H9 (cell line): ENCODE measurements at places on chromosomes 4 and X. TPM values are rescaled to one million over a fixed set of nuclear protein-coding genes. Genes with fewer than 3 reads are reported as not detected.

GRCh38 chr4:144583658-144584057 is 62.3 kb upstream of the HHIP start:
- H3K36me3 ChIP-seq = peaks cover 5% of the 10 kb centered on the region
- no peak for DNase-seq
- H3K4me3 ChIP-seq = no peak overlapping the region
- no peaks in the 10 kb centered on the region for H3K4me1 ChIP-seq
- no peak overlapping the region for H3K27ac ChIP-seq
- no peaks in the 10 kb centered on the region for H3K27me3 ChIP-seq

GRCh38 chr4:124459196-124459940 is 253.2 kb downstream of the ANKRD50 start:
- H3K27ac ChIP-seq = peak overlapping the region; percentile 91
- H3K36me3 ChIP-seq = peaks cover 27% of the 10 kb centered on the region
- no peak for DNase-seq
- H3K4me3 ChIP-seq = peak overlapping the region; percentile 18; the same call in 1 of the 2 replicates

GRCh38 chrX:106692425-106693065 is 34.0 kb upstream of the RNF128 start:
- DNase-seq = no peak
- no peaks in the 10 kb centered on the region for H3K36me3 ChIP-seq
- H3K4me3 ChIP-seq = no peak overlapping the region
- no peaks in the 10 kb centered on the region for H3K4me1 ChIP-seq

Gene ANOS1
- 51.0 and 54.9 TPM in 2 replicates for total RNA-seq

DNA sequence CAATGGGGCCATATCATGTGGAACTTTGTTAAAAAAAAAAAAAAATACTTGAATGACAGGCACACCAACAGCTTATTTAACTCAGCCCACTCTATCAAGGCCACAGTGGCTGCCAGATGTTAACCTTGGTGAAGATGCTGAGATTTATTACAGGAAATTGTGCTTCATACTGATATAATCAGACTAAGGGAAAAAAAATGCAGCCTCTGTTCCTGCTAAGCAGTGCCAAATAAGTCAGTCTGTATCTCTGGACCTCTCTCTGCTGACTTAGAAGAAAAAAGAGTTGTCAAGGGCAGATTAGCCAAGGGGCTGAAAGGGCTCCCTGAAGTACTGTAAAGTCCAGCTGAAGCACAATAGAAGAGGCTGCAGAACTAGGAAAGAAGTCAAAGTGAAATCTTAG is 677.7 kb upstream of the HTR2C start:
- no peak overlapping the region for H3K27ac ChIP-seq
- H3K27me3 ChIP-seq = no peaks in the 10 kb centered on the region
- H3K4me1 ChIP-seq = no peaks in the 10 kb centered on the region; the same call in 1 of the 2 replicates
- DNase-seq = no peak
- peaks cover 20% of the 10 kb centered on the region for H3K36me3 ChIP-seq

Gene ZDHHC15
- 1.9 and 2.7 TPM in 2 replicates for total RNA-seq

DNA sequence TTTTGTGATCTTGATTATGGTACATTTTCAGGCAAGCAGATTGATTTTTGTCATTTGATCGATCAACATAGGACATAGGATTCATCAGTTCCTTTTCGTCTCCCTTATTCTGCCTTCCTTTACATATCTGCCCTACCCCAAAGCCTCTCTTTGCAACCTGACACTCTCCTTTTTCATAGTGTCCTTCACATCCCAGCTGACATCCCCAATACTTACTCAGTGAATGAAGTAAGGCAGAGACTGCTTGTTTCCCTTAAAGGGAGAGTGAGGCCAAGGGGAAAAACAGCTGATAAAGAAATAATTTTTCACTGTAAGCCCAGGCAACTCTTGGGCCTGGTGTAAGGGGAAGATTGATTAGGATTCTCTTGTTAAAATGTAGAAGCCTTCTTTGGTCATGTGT is 69.8 kb downstream of the GBA3 start:
- no peaks in the 10 kb centered on the region for H3K27me3 ChIP-seq
- no peaks in the 10 kb centered on the region for H3K4me1 ChIP-seq
- H3K36me3 ChIP-seq = no peaks in the 10 kb centered on the region
- no peak for DNase-seq
- H3K4me3 ChIP-seq = no peak overlapping the region
- H3K27ac ChIP-seq = no peak overlapping the region

DNA sequence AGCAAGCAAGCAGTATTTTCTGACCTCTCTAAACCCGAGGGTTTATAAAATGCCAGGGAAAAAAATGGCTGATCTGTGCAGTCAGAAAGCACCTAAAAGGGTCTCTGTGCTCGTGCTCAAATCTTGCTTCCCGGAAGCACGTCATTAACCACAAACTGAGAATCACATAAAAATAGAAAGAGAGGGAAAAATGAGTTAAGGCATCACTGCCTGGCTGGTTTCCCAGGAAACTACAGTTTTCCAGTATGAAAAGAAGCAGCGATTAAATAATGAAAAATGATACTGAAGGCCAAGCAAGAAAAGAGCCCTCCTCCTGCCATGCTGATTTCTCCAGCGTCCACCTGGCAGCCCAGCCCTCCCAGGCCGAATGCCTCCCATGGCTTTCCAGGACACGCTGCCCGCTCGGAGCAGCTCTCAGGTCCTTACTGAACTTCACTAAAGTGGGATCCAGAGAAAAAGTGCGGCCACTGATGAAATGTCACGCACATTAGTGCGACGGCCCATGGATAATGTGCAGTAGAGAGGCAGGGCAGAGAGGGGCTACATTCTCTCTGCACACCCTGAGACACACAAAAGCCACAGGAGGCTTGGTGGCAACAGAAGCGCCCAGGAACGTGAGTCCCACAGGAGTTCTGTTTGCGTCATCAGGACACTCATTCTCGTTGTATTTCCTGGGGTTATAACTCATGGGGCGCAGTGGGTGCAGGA is 80.4 kb downstream of the WFS1 start:
- H3K4me1 ChIP-seq = no peaks in the 10 kb centered on the region; the same call in 1 of the 2 replicates
- no peaks in the 10 kb centered on the region for H3K27me3 ChIP-seq
- no peak for DNase-seq
- H3K4me3 ChIP-seq = no peak overlapping the region
- H3K27ac ChIP-seq = no peak overlapping the region

- peaks cover 3% of the 10 kb centered on the region; the same call in 1 of the 2 replicates for H3K4me1 ChIP-seq
- H3K27ac ChIP-seq = no peak overlapping the region
- no peak overlapping the region for H3K4me3 ChIP-seq
- no peak for DNase-seq
These were observed 24.4 kb downstream of the TXK start for GRCh38 chr4:48109413-48110263.

GRCh38 chrX:16834806-16835205 is 35.4 kb downstream of the RBBP7 start:
- H3K36me3 ChIP-seq = peaks cover 57% of the 10 kb centered on the region
- peaks cover 2% of the 10 kb centered on the region; the same call in 1 of the 2 replicates for H3K4me1 ChIP-seq
- no peaks in the 10 kb centered on the region for H3K27me3 ChIP-seq

DNA sequence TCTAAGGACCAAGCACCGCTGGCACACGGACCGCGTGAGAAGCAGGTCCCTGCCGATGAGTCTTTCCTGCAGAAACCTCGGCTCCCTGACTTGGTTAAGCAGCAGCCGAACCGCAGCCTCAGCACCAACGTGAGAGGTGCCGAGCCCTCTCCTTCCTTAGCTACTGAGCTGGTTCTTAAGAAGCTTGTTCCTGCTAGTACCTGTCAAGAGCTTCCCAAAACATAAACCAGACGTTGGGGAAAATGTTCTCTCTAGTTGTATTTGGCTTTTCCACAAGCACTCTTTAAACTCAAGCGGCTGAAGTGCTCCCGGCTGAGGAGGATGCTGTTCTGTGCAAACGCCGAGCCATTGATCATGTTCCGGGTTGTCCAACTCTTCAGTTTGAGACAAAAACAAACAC is 29.3 kb upstream of the TLR3 start:
- H3K36me3 ChIP-seq = peaks cover 17% of the 10 kb centered on the region
- H3K4me1 ChIP-seq = 0 out of 2 replicates have a peak, but pooled peaks cover 2% of the 10 kb centered on the region
- no peaks in the 10 kb centered on the region for H3K27me3 ChIP-seq
- H3K27ac ChIP-seq = no peak overlapping the region

DNA sequence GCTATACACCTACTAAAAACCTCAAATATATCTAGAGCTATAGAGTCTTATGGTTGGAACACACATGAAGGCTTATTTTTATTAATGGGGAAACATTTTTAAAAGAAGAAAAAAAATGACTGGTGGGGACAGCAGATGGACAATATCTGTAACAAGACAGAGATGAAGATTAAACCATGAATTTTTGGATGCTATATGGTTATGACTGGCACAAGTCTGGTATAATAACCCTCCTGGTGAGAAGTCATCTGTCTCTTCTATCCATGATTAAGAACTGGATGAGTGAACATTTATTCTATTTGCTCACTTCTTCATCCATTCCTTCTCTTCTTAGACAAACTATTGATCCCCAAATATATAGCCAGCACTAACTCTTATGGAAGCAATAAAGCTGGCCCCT is 104.4 kb downstream of the EFHC2 start:
- no peaks in the 10 kb centered on the region for H3K4me1 ChIP-seq
- no peak overlapping the region for H3K4me3 ChIP-seq
- no peak overlapping the region for H3K27ac ChIP-seq
- no peaks in the 10 kb centered on the region for H3K36me3 ChIP-seq
- DNase-seq = no peak

DNA sequence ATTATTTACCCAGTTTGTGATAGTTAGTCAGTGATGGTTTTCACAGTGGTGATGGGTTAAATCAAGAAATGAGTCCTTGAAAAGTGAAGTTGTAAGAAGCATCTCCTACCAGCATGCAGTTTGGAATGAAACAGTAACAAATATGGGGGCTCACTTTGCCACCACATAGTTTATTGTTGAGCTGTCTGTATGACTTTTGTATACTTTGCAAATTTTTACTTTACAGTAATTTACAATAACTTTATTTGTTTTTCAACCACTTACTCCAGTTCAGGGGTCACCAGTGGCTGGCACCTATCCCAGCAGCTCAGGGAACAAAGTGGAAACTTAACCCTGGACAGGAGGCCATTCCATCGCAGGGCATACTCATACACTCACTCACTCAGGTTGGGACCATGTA is 64.5 kb upstream of the ANKRD50 start:
- no peaks in the 10 kb centered on the region for H3K4me1 ChIP-seq
- no peak overlapping the region for H3K27ac ChIP-seq
- no peak overlapping the region for H3K4me3 ChIP-seq

- H3K27ac ChIP-seq = no peak overlapping the region
- no peaks in the 10 kb centered on the region for H3K36me3 ChIP-seq
- no peak overlapping the region for H3K4me3 ChIP-seq
- no peak for DNase-seq
- H3K4me1 ChIP-seq = no peaks in the 10 kb centered on the region; the same call in 1 of the 2 replicates
- no peaks in the 10 kb centered on the region; the same call in 1 of the 2 replicates for H3K27me3 ChIP-seq
These were observed 30.6 kb downstream of the PCDH19 start for GRCh38 chrX:100379388-100379986.

- no peaks in the 10 kb centered on the region for H3K36me3 ChIP-seq
- DNase-seq = no peak
- no peak overlapping the region for H3K27ac ChIP-seq
- H3K4me3 ChIP-seq = no peak overlapping the region
These were observed 29.9 kb downstream of the DKK2 start for GRCh38 chr4:107006218-107006617.

Gene RBM3
- total RNA-seq = 259 and 264 TPM in 2 replicates

- no peak overlapping the region for H3K4me3 ChIP-seq
- H3K36me3 ChIP-seq = no peaks in the 10 kb centered on the region; the same call in 2 of the 3 replicates
- no peak overlapping the region for H3K27ac ChIP-seq
- no peak for DNase-seq
These were observed 37.1 kb downstream of the SH3RF1 start for GRCh38 chr4:169233691-169234090.

DNA sequence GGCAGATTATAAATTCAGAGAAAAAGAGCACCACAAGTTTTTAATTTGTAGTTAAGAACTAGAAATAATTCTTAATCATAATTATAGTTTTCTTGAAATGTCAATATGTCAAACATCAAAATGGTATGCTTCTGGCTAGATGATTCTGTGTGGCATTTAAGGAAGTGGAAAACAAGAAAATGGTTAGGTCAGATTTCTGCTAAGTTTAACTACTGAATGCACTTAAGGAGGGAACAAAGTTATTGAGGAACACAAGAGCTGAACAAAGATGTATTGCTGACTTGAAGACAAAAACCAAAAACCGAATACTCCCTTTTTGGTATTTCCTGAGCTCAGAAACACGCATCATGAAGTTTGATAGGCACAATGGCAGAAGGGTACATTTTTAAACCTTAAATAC is 58.7 kb upstream of the GPR34 start:
- H3K27me3 ChIP-seq = no peaks in the 10 kb centered on the region
- H3K27ac ChIP-seq = no peak overlapping the region
- peaks cover 7% of the 10 kb centered on the region for H3K36me3 ChIP-seq
- no peaks in the 10 kb centered on the region for H3K4me1 ChIP-seq
- no peak overlapping the region for H3K4me3 ChIP-seq

GRCh38 chrX:103467156-103467555 is 52.1 kb downstream of the RAB40A start:
- H3K27ac ChIP-seq = no peak overlapping the region
- no peaks in the 10 kb centered on the region for H3K4me1 ChIP-seq
- H3K36me3 ChIP-seq = no peaks in the 10 kb centered on the region
- H3K4me3 ChIP-seq = no peak overlapping the region
- no peaks in the 10 kb centered on the region for H3K27me3 ChIP-seq

DNA sequence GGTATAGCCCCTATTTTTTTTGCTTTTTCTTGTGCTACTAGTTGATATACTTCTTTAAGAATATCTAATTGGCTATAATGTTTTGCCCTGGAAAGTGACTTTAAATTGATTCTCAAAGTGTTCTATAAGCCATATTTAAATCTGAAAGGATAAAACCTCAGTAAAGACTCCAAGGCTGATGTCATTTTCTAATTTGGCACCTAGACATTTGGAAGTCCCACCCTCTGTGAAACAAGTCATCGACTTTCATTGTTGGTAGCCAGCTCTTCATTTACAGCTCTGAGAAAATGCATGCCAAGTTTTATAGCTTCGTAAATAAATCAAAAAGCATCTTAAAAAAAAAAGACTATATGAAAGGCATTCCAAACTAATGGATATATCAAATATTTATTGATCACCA is 18.0 kb upstream of the STAG2 start:
- no peak overlapping the region for H3K27ac ChIP-seq
- no peak for DNase-seq
- no peaks in the 10 kb centered on the region for H3K4me1 ChIP-seq
- H3K36me3 ChIP-seq = no peaks in the 10 kb centered on the region
- H3K4me3 ChIP-seq = no peak overlapping the region
- H3K27me3 ChIP-seq = no peaks in the 10 kb centered on the region

DNA sequence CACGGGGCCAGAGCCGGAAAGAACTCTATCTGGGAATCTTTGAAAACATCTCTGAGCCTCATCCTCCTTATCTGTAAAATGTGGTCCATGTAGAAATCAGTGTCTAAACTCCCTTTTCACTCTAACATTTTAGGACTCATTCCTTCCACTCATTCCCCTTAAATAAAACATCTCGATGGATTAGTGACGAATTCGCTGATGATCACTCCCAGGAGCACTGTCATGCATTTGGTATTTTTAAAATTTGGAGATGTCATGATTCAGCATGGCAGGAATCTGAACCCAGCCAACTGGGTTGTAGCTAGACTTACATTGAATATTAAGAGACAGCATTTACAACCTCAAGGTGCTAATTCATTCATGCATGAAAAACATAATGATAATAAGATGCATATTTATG is 88.1 kb downstream of the SPANXN3 start:
- DNase-seq = no peak
- no peak overlapping the region for H3K4me3 ChIP-seq
- H3K4me1 ChIP-seq = no peaks in the 10 kb centered on the region
- no peak overlapping the region for H3K27ac ChIP-seq

GRCh38 chr4:32987111-32987510 is 2266.9 kb downstream of the PCDH7 start:
- H3K4me3 ChIP-seq = no peak overlapping the region
- H3K4me1 ChIP-seq = no peaks in the 10 kb centered on the region
- DNase-seq = no peak
- no peaks in the 10 kb centered on the region for H3K27me3 ChIP-seq
- H3K36me3 ChIP-seq = no peaks in the 10 kb centered on the region

Gene TMEM255A
- total RNA-seq = 0.20 and 0.77 TPM in 2 replicates
